Glomerular endothelial cell (primary cell): ENCODE measurements at places on chromosomes 7 and 10. TPM values are rescaled to one million over a fixed set of nuclear protein-coding genes. Genes with fewer than 3 reads are reported as not detected.

DNA sequence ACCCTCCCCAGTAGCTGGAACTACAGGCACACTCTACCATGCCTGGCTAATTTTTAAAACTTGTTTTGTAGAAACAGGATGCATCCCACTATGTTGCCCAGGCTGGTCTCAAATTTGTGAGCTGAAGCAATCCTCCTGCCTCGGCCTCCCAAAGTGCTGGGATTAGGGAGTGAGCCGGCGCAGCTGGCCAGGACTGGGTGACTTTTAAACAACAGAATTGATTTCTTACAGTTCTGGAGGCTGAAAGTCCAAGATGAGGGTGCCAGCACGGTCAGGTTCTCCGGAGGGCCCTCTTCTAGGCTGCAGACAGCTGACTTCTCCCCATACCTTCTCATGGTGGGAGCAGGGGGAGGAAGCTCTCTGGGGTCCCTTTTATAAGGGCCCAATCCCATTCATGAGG, 75.2 kb upstream of the CHST15 start:
- DNase-seq, result no peak

- DNase-seq, result no peak
These were observed 56.9 kb downstream of the ATAD1 start for GRCh38 chr10:87761153-87761552.

- no peak for DNase-seq
These were observed 20.2 kb upstream of the PDGFA start for GRCh38 chr7:539731-540411.

PLA2G12B gene
- not detected in 2 replicates for total RNA-seq

SPDYE5 gene
- total RNA-seq, result not detected in 2 replicates

AOAH gene
- 0.64 TPM in 1 of 2 replicates, not detected in the other for total RNA-seq

GRCh38 chr7:92655346-92655884, 65.2 kb upstream of the FAM133B start:
- DNase-seq, result no peak

GRID1 gene
- total RNA-seq, result 0.12 and 0.34 TPM in 2 replicates

DNA sequence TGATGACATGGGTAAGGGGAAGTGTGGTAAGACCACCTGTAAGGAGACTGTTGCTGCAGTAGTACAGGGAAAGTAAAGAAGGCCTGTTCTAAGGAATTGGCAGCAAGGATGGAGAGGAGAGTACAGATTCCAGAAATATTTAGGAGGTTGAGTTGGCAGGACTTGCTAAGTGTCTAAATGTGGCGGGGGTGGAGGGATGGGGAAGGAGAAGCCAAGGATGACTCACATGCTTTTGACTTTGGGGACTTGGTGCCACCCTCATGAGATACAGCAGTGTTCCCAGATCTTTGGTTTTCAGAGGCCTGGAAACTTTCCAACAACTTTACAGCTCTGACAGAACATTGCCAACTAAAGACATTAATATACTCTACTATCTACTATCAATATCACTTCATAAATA, 45.4 kb downstream of the CDK6 start:
- DNase-seq, result no peak

FGL2 gene
- not detected in 2 replicates for total RNA-seq

GRCh38 chr10:22252801-22253579, 35.2 kb upstream of the EBLN1 start:
- DNase-seq, result no peak

CPA2 gene
- total RNA-seq, result not detected in 2 replicates

DNA sequence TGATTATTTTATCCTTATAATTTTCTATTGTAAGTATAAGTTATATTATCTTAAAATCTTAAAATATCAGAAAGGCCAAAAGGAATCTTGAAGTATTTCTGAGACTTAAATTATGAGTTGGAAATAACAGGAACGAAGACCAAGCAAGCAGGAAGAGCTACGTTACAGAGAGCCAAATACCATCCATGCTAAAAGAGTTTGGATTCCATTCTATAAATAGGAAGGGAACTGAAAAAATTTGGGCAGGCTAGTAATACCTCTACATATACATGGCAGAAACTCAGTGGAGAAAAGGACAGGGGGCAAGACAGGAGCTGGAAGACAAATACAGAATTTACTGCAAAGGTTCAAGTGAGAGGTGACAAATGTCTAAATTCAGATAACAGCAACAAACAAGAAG, 16.7 kb downstream of the ITGB1 start:
- no peak for DNase-seq

- DNase-seq, result no peak
These were observed 6.3 kb downstream of the TMEM243 start for GRCh38 chr7:87213252-87213651.

GRCh38 chr10:31921031-31921430, 7.6 kb downstream of the ARHGAP12 start:
- DNase-seq, result no peak

DNA sequence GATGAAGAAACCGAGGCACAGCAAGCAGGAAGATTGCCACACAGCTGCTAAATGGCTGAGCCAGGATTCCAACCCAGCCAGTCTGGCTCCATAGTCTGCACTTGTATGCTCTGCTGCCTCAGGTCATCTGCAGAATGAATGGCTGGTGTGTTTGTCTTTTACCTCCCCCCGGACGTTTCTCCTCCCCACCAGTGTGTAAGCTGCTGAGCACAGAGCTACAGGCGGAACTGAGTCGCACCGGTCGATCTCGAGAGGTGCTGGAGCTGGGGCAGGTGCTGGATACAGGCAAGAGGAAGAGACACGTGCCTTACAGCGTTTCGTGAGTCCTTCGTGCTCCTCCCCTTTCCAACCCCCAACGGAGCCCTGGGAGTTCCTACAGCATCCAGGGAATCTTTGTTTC, 2.6 kb downstream of the CNPY4 start:
- no peak for DNase-seq

ACSL5 gene
- total RNA-seq, result 22.5 and 24.7 TPM in 2 replicates

- DNase-seq, result no peak
These were observed 97.6 kb upstream of the GSDME start for GRCh38 chr7:24854866-24855265.

METTL27 gene
- 0.41 and 5.3 TPM in 2 replicates for total RNA-seq

DNA sequence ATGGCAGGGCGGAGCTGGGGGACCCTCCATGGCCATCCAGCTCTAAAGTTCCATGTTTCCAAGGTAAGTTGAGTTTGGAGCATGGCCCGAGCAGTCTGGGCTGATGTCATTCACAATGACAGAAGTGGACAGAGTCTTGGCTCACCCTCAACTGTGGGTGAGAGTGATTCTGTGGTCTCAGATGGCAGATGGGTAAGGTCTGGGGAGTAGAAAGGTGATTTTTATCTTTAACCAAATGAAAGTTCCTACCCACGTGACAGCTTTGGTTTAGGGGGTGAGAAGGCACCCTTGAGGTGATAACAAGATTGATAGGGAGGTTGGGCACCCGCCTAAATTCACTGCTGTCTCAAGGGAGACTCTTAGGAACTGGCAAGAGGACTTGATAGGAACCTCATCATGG, 57.6 kb upstream of the PDZD8 start:
- no peak for DNase-seq

DNA sequence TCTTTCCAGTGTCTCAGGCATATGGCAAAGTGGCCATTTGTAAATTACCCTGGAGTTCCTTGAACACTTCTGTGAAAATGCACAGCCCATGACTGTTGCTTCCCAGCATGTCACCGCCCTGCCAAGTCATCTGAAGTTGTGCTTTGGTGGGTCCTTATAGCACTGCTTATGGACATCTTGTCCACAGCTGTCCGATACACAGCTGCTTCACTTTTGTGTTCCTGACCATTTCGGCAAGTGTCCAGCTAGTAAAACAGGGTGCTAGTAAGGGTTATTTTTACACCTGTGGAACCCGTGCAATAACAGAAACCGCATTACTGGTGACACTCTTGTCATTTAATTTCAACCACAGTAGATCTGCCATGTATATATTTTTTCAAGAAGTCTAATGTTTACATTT, 29.7 kb downstream of the PIP4K2A start:
- no peak for DNase-seq

IKZF1 gene
- not detected in 2 replicates for total RNA-seq

DNA sequence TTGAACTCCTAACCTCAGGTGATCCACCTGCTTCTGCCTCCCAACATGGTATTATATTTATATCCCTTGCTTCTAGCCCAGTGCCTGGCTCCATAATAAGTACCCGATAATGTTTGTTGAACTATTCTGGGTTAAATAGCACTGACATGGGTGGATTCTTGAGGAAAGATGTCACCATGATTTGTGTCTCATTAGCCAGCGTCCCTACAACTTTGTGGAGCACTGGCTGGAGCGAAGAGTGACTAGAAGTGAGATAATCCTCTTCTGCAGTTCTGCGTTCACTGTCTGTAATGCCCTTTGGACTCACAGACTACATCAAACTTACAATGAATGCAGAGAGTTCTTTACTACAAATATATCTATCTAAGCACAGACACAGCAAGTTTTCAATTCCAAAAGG, 16.9 kb upstream of the AKR1E2 start:
- no peak for DNase-seq

DNA sequence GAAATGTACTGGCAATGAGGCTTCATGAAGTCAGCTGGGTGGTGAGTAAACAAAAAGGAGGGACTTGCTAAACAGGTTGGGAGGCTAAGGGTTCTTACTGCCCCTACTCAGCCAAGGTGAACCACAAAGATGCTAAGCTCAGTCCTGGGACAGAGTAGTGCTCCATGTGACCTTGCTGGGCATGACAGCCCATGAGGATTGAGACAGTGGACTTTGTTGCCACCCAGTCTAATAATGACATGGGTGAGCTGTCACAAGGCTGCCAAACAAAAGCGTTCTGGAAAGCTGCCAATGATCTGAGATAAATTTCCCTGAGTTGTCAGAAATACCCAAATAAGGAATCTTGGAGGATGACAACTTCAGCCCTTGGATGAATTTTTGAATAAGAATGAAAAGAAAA, 75.2 kb downstream of the CLEC2L start:
- peak; percentile 33 for DNase-seq

- no peak for DNase-seq
These were observed 566.9 kb downstream of the TCERG1L start for GRCh38 chr10:130744631-130745030.

GRCh38 chr10:909831-910230, 21.7 kb downstream of the LARP4B start:
- no peak for DNase-seq

DNA sequence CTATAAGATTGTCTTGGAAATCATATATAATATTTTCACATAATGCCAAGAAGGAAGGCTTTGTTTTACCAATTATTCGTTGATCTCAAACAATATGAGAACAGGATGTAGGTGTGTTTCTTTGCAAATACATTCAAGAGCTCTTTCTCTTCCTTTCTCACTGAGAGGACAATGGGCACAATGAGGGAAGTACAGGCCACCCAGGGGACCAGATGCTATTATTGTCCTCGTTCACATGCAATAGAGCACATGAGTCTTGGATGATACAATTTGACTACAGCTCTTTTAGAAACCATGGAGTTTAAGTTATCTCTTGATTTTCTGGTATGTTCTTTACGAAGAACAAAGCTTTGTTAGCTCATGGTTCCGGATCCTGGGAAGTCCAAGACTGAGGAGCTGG, 323.7 kb upstream of the KLF6 start:
- DNase-seq, result no peak

DNA sequence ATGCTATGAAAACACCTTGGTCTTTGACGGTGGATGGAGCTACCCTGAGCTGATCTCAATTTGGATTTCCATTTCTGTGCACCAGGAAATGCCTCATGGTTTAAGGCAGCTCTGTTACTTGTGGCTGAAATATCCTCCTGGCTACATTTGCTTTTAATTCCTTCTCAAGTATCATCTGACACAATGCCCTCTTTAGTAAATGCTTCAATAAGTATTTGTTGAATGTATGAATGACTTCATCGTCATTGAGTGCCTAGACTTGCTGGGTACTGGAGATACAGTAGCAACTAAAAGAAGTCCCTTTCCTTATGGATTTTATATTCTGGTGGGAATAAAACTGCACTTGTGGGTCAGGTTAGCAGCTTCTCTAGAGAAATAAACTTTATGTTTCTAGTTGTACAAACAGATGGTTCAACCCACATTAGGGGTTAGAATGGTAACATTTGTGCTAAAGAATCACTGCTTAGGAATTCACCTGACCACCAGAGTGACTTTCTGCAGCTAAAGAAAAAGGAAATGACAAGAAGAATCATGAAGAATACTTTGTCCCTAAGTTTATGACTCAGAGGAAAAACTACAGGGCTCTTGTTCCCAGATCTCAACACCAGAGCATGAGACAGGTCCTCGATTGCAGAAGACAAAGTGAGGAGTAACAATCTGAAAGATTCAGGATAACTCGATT, 21.8 kb upstream of the SMNDC1 start:
- DNase-seq, result no peak

- no peak for DNase-seq
These were observed 113.2 kb downstream of the KMT2E start for GRCh38 chr7:105127179-105127578.

GRCh38 chr7:7607010-7607409, 33.5 kb upstream of the UMAD1 start:
- DNase-seq, result no peak

DNA sequence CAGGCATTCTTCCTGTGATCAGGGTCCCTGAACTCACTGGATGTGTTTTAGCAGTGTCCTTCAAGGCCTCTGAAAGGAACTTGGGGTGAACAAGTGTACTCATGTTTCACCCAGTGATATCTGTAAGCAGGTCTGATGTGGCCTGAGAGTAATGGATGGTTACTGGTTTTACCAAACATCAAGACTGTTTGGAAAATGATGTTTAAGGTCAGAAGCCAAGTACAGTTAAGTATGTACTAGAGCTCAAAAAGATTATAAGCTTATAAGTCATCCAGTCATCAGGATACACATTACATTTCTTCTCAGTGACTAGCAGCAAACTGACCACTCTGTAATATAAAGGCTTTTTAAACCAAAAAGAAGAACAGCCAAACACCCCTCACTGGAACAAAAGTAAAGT, 79.8 kb upstream of the PTN start:
- DNase-seq, result no peak

GRCh38 chr7:90111-91063, 102.0 kb upstream of the FAM20C start:
- no peak for DNase-seq

GRCh38 chr7:151024435-151025056, at the start of gene ATG9B:
ATG9B (minus strand) TSS chr7:151024494; CDS start chr7:151024423, 71 bp downstream.
- no peak for DNase-seq

GRCh38 chr10:5467634-5468255, 31.6 kb downstream of the CALML5 start:
- DNase-seq, result no peak

- no peak for DNase-seq
These were observed 34.0 kb upstream of the ELN start for GRCh38 chr7:73994023-73994422.

NXPH1 gene
- total RNA-seq, result not detected in 2 replicates

DGKI gene
- 1.4 and 6.2 TPM in 2 replicates for total RNA-seq

GRCh38 chr10:111103196-111103840, 26.5 kb downstream of the ADRA2A start:
- DNase-seq, result no peak
